T follicular helper cell (primary cell): ENCODE measurements at places on chromosomes 3 and 15.
A peak's percentile ranks its signal among the peaks of the same experiment; 100 is the strongest.

DNA sequence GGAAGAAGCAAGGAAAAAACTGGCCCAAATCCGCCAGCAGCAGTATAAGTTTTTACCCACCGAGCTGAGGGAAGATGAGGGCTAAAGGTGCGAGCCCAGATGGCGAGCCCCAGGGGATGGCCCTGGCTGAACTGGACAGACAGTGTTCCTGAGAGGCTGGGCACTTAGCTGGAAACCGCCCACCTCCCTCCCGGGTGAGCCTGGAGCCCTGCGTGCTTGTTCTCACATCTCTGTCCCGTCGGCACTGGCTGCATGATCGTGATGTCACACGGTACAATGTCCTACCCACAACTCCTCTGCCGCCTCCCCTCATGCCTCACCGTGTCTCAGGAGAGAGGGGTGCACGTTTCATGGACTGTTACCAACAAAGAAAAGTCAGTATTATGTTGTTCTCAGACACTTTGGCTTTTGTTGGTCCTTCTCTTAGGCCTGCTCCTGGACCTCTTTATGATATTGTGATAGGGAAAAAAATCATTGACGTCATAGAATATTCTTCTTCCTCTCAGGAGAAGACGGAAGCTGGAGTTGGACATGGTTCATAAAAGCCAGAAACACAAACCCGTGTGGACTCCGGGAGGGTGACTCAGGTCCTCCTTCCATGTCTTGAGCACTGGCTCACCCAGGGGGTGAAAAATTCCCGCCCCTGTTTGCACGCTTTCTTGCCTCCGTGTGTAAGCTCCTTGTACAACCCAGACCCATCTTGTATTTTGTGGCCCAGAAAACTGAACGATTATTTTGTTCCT is 201.8 kb upstream of the TPM1 start:
- no peak for DNase-seq

- DNase-seq: no peak
Observed at GRCh38 chr3:39147711-39148434, 5.5 kb downstream of the CSRNP1 start.

DNA sequence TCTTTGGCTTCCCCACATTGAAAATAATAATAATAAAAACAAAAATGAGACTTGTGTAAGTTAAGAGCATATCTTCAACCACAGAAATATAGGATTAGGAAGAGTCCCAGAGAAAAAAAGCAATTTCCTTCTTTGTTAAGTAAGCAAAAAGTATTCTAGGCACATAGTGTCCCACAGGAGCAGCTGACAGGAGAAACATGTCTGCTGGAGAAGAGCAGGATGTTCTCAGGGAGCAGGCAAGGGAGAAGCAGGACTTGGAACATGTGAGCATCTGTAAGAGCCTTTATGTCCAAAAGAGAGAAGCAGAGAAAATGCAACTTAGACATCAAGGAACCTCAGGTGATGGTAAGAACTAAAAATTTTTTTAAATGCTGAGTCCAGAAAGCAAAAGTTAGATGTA is 39.0 kb downstream of the TTC23 start:
- DNase-seq: no peak

GRCh38 chr3:182947888-182948287 is 32.5 kb downstream of the DCUN1D1 start:
- DNase-seq: no peak

- no peak for DNase-seq
Observed at GRCh38 chr3:100759950-100760349, 50.7 kb downstream of the TFG start.

DNA sequence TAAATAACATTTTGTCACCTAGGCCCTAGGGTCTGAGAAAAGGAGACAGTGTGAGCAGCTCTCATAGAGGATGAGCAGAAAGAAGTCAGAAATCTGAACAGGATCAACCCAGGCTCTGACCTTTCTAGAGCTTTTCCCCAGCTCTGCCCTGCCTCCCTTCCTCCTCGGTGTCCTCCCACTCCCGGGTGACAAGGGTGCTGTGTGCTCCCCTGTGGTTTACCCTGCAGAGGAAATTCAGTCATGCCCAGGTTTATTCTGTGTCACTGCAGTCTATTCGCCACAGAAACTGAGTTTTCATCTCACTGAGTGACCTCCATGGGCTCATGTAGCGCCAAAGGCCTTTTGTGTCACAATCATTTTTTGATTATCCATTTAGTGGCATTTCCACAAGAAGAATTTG is 76.6 kb downstream of the IL12A start:
- DNase-seq: no peak

DNA sequence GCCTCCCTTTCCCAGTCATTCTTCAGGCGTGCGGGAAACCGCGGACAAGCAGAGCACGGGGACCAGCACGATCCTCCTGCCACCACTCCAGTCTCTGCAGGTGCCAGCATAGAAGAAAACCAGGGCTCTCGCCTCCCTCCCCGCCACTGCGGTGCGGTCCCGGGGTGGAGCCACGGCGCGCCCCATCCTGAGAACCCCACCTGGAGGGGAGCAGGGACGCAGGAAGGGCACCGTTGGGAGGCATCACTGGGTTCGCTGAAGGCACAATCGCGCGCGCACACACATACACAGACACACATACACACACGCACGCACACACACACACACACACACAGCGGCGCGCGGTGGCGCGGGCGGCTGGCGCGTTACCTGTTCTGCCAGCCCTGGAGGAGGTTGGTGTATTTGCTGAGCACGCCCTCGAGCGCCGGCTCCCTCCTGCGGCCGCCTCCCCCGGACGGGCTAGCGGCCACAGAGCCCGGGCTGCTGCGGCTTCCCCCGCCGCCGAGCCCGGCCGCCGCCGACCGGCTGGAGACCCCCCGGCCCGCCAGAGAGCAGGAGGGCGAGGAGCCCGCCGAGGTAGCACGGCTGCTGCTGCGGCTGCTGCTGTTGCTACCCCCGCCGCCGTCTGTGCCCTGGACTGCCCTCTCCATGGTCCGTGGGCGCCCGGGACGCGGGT is 394 bp downstream of the OSBPL10 start:
- DNase-seq: peak; percentile 14
